ENCODE measurements at places on chromosomes 7 and 10.

GRCh38 chr7:143374561-143374960 lies 6.6 kb upstream of the ZYX start:
- DNase-seq, result peak; percentile 43

GRCh38 chr7:38316733-38317360 lies 43.4 kb upstream of the TARP start:
- no peak for DNase-seq

DNA sequence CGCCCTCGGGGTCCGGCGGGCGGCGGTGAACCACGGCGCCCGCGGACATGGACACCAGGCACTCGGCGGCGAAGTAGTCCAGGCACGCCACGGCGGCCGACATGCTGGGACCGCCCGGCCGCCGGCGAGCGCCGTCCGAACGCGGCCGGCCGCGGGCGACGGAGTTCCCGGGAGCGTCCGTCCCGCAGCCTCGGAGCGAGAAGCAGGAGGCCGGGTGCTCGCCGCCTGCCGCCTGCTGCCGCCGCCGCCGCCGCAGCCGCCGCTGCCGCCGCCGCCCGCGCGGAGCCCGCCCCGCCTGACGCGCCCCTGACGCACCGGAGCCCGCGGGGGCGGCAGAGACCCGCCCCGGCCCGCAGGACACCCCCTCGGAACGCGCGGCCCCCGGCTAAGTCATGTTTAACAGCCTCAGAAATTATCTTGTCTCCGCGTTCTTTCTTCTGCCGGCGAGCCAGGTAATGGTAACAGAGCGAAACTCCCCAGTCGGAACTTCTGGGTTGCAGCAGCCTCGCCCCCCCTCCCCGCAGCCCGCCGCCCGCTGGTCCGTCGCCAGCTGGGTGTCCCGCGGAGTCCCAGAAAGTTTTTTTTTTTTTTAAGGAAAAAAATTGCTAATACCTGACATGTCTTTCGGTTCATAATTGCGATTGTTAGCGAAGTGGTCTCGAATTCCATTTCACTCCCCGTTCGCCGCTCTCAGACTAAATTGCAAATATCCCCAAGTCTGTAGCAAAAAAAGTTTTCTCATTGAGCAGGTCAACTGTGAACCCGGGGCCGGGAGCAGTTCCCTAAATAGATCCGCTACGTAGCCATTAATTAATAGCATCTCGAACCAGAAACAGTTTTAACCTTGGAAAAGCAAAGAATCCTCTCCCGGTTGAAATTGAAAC lies at the start of gene KLF14:
Gene KLF14 (minus strand): TSS at position 277 of the 884 bp plus-strand sequence. CDS start 174 bp downstream, at position 103.
- peak; percentile 50 for DNase-seq

- peak; percentile 59 for DNase-seq
Measured at GRCh38 chr7:27739301-27739908, 557 bp upstream of the TAX1BP1 start.

DNA sequence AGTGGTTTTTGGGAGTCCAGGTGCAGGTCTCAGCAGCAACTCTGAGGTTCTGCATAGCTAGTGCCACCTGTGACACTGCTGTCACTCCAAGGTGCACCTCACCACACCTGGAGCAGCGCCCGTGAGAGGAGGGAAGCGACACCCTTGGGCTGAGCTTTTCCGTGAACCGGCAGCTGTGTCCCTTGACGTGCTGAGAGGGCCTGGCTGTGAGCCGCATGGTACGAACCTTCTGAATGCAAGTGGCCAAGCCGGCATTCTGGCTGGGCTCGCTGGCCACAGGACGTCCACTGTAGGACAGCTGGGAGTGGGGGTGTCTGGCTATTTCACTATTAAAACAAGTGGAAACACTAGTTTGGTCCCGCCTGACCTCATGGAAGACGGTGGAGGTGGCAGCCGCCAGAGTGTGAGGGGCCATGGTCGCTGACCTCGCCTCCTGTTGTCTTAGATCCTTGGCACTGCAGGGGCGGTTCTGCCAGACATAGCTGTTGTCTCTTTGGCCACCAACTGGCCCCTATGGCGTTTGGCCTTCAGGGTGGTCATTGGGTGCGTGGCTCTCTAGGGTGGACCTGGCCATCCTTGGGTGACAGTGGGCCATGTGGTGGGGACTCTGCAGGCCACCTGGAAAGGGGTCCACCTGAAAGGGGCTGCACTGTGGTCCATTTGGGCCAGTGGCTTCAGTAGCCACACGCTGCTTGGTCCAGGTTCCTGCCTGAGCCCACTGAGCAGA lies 12.9 kb downstream of the INPP5A start:
- DNase-seq, result no peak

GRCh38 chr10:58554316-58554715 lies 41.6 kb downstream of the BICC1 start:
- DNase-seq, result no peak

DNA sequence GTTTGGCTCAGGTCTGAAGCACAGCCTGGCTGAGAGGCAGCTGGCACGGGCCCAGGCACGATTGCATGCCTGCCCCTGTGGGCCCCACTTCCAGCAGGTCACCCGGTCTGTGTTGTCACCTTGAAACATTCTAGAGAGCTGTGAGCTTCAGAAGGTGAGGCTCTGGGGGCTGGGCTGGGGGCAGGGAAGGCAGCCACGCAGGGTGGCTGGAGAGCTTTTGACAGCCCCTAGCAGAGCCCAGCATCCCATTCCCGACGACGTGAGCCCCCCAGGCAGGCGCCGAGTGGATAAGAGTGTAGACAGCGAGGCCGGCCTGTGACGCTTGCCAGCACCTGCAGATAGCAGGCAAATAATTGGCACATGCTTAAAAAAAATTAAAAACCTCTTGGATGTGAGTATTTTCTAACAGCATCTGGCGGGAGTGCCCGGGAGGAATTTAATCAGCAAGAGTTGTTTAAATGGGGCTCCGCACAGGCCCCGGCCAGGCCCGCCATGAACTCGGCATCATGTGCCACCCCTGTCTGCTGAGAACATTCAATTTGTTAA lies 212.0 kb upstream of the TBX20 start:
- no peak for DNase-seq

DNA sequence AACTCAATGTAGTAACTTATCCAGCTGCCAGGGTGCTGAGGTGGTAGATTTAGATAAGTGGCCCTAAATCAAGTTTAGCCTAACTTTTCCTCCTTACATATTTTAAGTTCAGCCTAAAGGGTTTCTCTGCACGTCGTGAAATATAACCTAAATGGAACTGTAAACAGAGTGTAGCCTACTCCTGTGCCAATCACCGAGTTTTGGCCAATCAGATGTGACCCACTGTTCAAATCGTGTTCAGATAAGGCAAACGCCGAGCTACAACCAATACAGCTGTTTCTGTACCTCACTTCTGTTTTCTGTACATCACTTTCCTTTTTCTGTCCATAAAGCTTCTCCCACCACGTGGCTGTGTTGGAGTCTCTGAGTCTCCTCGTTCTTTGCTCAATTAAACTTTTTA lies 904.2 kb upstream of the POT1 start:
- no peak for DNase-seq

DNA sequence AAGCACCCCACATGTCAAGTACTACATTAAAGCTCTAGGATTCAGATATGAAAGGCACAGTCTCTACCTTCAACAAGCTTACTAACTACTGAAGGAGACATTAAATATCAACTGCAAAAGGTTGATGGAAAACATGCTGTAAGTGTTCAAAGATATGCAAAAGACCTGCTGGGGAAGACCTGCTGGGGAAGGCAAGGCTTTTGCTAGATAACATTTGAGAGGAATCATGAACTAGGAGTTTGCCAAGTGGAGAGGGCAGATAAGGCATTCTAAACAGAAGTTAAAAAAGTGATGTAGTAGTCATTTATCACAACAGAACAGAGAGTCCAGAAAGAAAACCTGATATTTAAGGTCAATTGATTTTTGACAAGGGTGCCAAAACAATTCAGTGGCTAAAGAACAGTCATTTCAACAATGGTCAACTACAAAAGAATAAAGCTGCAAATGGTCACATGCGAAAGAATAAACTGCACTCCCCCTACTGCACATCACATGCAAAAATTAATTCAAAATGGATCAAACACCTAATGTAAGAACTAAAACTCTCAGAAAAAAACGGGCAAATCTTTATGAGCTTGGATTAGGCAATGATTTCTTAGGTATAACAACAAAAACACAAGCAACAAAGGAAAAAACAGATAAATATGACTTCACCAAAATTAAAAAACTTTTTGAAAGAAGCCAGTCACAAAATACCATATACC lies 23.0 kb upstream of the MSS51 start:
- DNase-seq, result no peak

- no peak for DNase-seq
Measured at GRCh38 chr10:14958872-14959220, 342 bp upstream of the MEIG1 start.

- DNase-seq, result no peak
Measured at GRCh38 chr7:141483044-141483443, 68.2 kb upstream of the AGK start.

DNA sequence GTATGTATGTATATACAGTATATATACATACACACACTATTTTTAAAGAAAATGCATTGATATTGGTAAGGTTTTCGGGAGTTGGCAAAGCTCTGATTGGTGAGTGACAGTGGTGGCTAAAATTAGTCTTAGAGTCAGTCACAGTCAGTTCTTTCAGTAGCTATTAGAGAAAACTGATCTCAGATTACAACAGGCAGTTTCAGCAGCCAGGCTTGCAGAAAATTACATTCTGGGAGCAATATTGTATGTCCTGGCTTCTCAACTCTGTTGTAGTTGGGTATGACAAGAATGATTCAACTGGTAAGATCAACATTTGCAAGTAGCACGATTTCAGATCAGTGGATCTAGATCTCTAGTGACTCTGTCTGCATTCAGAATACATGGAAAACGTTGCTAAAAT lies 897.9 kb upstream of the AUTS2 start:
- no peak for DNase-seq

DNA sequence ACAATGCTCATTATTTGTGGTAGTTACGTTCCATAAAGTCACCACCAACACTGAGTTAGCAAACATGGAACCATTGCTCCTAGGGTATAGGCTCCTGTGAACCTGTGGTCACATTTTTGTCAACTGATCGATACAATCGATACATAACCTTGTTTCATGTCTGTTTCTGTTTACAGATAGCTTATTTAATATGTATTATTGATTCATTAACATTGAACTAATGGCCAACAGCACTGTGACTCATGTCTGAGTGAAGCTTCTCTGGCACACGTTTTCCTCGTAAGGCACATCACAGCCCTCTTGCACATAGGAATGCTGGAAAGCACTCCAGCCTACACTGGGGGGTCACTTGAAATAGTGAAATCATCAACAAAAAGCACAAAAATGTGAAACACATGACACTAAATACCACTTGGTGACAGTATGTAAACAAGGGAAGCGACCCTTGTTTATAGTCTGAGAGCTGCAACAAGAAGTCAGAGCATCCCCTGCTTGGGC lies 27.0 kb downstream of the GHRHR start:
- DNase-seq, result no peak

- no peak for DNase-seq
Measured at GRCh38 chr7:29063236-29063635, 83.1 kb downstream of the CPVL start.

DNA sequence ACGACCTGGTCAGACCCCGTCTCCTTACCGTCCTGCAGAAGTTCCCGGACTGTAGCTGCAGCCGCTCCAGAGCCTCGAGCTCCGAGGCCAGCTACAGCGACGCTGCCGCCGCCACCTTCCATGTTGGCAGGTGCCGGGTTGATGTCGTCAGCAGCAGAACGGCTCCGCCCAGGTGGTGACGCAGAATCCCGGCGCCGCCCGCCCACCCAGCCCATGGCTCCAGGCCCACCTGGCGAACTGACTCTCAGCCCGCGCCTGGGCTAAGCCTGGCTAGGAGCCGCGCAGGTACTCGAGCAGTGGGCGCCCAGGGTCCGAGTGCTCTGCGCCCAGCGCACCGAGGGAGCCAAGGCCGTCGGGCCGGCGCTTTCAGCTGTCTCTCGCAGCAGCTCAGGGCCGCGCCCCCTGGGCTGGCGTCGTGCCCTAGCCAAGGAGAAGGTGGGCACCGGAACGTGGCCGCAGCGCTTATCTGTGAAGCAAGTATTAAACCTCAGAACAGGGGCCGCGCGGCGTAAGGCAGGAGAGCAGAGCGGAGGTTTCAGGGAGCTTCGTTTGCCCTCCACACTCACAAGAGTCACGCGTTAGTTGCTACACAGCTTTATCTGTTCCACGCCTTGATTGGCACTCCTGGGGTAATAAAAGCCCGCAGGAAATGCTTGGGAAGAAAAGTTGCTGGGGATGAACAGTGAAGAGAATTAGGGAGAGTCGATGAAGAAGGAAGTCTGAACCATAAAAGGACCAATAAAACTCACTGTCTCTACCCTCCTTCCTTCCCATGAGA lies at the start of the genes COG5 and DUS4L:
Gene COG5 (minus strand): TSS at position 146 of the 778 bp plus-strand sequence. CDS start 24 bp downstream, at position 122.
Gene DUS4L (plus strand): TSS at position 197 of the 778 bp plus-strand sequence. CDS start 3,100 bp downstream, outside the sequence.
- DNase-seq, result peak; percentile 93

GRCh38 chr7:114630201-114630990 lies 215.8 kb downstream of the FOXP2 start:
- no peak for DNase-seq

GRCh38 chr7:65449505-65449852 lies 75.8 kb downstream of the ZNF92 start:
- DNase-seq, result no peak

DNA sequence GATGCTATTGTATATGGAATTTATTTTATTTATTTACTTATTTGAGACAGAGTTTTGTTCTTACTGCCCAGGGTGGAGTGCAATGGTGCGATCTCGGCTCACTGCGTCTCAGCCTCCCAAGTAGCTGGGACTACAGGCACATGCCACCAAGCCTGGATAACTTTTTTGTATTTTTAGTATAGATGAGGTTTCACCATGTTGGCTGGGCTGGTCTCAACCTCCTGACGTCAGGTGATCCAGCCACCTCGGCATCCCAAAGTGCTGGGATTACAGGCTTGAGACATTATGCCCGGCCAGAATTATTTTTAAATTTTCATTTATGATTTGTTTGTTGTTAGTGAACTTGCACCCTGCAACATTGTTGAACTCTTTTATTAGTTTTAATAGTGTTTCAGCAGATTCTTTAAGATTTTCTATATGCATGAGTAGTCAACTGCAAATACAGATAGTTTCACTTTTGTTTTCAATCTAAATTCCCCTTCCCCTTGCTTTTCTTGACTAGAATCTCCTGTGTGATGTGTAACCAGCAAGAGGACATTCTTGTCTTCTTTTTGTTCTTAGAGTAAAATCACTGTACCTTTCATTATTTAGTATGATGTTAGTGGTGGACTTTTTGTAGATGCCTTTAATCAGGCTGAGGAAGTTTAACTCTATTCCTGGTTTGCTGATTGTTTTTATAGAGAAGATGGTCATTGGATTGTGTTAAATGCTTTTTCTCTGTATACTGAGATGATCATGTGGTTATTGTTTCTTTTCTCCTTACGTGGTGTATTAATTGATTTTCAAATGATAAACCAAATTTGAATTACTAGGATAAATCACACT lies 27.8 kb downstream of the ZNF33A start:
- DNase-seq, result peak; percentile 46

DNA sequence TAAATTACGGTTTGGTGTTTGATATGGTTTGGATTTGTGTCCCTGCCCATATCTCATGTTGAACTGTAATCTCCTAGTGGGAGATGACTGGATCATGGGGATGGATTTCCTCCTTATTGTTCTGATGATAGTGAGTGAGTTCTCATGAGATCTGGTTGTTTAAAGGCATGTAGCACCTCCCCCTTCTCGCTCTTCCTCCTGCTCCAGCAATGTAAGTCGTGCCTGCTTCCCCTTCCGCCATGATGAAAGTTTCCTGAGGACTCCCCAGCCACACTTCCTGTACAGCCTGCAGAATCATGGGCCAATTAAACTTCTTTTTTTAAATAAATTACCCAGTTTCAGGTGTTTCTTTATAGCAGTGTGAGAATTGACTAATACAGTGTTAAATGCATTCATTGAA lies 116.6 kb downstream of the DOCK4 start:
- no peak for DNase-seq

All from Karpas-422 (cell line).